ENCODE measurements at places on chromosomes 3 and 15.

DNA sequence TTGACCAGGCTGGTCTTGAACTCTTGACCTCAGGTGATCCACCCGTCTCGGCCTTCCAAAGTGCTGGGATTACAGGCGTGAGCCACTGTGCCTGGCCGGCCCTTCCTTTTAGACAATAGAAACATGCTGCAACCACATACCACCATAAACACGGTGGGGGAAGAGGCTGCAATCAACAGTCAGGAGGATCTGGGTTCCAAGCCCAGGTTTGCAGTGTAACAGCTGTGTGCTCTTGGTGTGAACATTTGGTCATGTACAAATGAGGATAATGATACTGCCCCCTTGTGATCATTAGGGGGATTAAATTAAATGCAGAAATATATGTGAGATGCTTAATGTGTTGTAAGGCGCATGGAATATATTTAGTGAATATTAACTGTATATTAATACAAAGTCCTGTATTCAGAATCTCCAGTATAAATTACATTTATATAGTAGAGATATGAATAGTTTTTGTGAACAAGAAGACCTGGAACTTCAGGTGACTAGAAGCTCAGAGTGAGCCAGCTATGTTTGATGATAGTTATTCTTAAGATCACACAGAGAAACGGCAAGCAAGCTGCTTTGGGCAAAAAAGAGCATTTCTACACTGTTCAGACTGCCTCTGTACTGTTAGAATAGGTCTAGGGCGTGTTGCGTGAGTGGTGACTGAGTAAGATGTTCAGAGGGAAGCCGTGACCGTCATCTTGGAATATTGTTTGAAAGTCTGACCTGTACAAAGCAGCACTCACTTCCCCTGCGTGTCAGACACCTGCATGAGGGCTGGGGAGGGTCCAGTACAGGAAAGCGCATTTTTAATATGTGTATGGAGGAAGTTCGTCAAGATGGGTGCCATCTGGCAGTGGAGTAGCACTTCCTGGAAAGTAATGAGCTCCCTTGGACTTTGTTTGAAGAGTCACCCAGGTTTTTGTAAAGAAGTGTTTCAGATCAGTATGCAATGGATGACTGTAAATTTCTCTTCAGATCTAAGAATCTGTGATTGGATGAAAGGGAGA is 125.8 kb downstream of the PGPEP1L start:
- no peak for DNase-seq

GRCh38 chr15:52288051-52288942 is 7.3 kb downstream of the MYO5C start:
- DNase-seq = no peak

DNA sequence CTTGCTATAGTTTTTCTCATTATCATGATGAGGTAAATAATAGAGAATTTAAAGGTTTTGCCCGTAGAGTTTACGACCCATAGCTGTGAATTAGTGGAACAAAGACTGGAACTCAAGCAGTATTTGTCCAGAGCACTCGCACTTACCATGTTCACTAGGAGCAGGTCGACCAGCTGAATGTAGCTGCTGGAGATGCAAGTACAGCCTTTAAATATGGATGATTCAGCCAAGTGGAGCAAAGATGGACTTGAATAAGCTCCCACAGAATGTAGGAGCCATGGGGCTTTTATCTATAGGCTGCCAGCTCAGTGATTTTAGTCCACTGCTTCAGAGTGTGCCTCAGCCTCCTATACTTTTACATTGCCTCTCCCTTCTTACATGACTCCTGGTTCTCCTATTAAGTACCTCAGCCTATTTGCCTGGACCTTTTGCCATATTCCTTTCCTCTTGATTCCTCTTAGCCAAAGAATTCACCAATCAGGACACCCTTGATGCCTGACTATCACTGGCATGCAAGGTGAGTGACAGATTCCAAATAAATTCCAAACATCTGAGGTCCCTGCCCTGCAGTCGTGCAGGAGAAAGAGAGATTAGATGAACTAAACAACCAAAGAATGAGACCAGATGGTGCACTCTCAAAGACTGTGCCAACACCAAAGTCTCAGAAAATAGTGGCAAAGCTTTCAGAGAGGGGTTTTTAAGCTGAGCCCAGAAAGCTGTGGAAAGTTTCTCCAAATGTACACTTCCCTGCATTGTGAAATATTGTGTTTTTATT is 3.9 kb downstream of the MKRN3 start:
- DNase-seq = no peak

DNA sequence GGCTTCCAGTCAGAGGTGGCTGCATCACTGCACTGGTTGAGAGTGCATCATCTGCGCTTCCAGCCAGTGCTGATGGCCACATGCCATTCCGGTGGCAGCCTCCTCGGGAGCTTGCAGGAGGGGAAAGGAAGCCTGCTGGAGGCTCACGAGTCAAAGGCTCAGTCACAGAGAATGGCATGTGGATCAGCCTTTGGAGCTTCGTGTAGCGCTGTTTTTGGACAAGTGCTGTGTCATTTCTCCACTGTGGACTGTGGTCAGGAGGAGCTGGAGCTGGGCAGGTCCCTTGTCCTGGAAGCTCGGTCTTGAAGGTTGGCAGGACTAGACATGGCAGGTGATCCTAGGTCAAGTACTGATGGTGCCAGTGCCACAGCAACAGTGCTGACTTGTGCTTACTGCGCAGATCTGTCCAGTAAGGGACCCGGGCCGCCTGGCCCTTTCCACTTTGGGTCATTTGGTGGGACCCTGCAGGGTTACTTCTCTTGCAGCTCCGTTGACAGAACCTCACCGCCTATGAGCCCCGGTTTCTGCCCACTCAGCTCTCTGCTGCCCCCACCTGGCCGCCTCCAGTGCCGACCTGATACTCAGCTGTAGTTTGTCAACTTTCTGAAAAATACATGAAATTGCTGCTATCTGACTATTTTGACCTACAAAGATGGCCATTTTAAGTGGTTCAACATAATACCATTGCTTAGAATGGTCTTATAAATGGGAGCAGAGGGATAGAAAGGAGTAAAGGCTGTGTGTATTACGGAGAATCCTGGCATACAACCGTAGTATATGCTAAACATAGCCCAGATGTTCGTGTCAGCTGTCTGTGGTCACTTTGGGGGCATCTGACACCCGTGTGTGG is 27.6 kb upstream of the TRPM1 start:
- peak; percentile 58 for DNase-seq

DNA sequence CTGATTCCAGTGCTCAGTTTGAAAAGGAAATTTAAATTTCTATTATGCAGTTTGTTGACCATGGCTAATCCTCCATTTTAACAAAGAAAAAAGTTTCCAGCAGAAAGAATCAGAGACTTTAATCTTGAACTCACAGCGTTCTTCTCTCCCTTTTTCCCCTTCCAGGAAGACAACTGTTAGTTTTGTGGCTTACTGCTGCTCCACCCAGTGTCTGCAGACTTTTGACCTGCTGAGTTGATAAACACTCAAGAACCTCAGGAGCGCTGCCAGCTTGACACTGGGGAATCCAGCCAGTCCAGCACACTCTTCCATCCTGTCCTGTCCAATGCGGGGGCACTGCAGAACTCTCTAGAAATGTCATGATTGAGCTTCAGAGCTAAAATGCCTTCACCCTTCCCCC is 134.6 kb downstream of the LRRC28 start:
- no peak for DNase-seq

DNA sequence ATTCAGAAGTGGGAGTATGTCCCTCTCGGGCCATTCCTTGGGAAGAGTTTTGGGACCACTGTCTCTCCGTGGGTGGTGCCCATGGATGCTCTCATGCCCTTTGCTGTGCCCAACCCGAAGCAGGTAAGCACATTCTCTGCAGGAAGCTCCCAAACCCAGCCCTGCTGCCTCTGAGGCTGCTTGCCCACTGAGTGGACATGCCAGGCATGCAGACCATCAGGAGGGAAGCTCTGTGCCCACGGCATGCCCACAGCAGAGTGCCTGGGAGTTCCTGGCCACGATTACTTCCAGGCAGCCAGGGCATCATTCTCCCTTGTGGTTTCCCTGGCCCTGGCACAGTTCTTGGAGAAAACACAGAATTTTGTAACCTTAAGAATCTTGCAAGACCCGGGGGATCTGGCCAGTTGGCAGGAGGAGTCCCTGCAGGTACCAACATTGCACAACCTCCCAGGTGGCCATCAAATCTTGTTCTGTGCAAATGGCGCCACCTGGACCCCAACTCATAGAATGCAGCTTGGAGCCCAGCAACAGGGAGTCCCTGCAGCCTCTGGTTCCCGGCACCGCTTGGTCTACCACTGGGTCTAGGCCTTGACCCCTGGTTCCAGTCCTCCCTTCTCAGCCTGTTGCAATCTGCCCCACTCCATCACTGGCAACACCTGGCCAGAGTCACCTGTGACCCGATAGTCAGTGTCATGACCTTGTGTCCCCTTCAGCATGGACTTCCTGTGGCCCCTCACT is 20.4 kb downstream of the FAH start:
- peak; percentile 63 for DNase-seq
